ENCODE measurements at places on chromosomes 6 and 20.

- DNase-seq = no peak
These were observed 87.8 kb downstream of the SLC16A10 start for GRCh38 chr6:111175109-111175508.

GRCh38 chr6:161481786-161482516 is 208.1 kb upstream of the AGPAT4 start:
- DNase-seq = no peak

DNA sequence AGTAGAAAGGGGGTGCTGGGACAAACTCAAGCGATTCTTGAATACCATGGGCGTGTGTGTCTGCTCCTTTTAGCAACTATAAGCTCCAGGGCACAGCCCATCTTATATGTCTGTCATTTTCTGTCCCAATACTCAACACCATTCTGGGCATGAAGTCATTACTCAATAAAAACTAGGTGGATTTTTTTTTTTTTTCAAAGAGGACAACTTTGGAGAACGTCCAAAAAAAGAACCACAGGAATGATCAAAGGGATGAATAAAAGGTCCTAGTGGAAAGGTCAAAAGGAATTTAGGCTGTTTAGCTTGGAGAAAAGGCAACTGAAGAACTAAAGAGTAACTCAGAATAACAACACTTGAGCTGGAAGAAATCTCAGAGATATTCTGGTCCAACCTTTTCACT is 24.4 kb downstream of the UQCC1 start:
- DNase-seq = no peak

GRCh38 chr6:126063512-126064146 is 77.3 kb downstream of the TRMT11 start:
- no peak for DNase-seq

DNA sequence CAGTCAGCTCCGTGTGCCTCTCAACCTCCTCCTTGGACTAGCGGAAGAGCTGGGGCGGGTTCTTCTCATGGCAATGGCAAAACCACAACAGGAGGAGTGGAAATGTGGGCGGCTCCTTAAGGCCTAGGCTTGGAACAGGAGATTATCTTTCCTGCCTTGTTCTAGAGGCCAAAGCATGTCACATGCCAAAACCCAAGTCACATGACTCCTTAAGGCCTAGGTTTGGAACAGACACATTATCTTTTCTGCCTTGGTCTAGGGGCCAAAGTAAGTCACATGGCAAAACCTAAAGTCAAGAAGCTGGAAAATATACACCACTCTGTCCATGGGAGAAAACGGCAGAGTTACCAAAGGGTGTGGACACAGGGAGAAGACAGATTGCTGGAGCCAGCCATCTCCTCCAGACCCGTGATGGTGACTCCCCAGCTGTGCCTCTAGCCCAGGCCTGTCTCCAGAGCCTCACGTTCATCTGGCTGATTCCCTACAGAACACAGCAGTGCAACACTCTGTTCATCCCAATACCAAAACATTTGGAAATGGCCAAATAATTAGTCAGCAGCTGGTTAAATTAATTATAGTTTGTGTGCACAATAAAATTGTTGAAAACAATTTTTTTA is 34.2 kb downstream of the ANKRD60 start:
- DNase-seq = no peak

DNA sequence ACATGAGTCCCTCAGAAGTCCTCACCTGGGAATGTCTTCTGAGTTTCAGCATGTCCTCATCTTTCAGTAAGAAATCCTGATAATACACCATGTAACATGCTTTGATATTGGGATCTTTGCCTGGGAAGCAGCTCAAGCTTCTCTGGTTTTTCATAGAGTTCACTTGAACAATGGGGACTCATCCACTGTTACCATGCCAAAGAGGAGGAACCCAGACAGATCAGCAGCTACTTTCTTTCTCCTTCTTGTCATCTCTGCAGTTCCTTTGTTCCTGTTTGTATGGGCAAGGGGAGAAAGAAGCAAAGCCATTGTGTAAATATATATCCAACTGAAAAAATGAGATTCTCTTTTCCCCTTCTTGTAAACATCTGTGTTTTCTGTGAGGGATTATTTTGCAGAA is 450.6 kb upstream of the HS3ST5 start:
- no peak for DNase-seq

- DNase-seq = no peak
These were observed 16.5 kb upstream of the GPR6 start for GRCh38 chr6:109961611-109962041.

DNA sequence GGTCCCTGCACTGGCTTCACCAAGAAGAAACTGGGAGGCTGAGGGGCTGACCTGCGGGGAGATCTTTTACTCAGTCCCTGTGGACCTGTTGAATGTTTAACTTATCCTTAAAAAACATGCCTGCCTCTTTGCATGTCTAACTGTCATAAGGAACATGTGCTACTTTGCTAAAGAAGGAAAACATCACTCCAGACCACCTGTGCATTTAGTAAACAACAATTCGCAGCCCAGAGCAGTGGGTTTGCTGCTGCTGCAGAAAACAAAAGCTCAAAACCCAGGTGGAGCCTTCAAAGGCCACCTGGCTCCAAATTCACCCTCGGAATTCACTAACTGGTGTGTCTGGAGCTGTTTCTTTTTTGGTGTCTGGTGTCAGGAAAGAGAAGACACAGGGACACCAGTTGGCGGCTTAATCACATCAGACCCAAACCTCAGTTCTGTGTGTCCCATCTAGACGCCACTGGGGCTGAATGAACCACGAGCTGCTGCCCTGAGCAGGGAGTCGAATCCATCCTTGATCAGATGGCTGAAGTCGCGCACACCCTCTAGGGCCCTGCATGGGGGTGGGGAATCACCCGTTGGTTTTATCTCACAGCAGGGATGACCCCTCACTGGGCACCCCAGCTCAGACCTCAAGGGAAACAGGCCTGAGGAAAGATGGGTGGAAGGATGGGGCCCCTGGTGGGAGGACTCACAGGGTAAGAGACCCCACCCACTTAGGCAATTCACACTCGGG is 344.3 kb downstream of the PREX1 start:
- DNase-seq = no peak

- DNase-seq = no peak
These were observed 8.4 kb upstream of the GABRR2 start for GRCh38 chr6:89323511-89323971.

- DNase-seq = no peak
These were observed 118.4 kb upstream of the NXT1 start for GRCh38 chr20:23232219-23232581.

DNA sequence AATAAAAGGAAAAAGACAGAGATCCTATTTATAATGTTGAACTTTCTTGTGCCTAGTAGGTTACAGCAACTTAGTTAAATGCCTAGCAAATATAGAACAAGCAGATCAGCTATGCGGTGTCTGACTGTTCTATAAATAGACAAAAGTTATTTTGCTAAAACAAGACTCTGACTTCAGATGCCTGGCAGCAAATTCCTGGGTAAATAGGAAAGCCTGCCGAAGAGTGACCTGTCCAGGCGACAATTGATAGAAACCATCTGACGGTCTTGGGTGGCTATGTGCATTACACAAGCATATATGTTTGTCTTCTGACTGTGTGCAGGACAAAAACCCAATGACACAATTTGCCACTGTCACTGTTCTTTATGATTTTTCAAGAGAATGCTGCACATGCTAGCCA is 38.0 kb upstream of the PDE10A start:
- DNase-seq = no peak

DNA sequence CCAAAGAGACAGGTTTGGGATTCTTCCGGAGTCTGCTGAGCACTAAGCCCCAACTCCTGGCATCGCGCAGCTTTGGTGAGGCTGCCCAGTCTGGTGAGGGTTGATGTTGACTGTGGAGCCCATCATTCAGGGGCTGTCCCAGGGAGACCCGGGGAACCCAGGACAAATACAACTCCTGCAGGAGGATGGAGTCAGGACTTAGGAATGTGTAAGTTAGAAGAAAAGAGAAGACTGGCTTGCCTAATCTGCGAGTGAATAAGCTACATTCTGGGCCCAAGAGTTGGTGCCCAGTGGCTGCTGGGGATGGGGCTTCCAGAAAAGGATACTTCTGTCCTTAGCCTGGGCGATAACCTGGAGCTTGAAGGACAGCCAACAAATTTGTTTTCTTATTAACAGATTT is 47.9 kb downstream of the STK35 start:
- no peak for DNase-seq

DNA sequence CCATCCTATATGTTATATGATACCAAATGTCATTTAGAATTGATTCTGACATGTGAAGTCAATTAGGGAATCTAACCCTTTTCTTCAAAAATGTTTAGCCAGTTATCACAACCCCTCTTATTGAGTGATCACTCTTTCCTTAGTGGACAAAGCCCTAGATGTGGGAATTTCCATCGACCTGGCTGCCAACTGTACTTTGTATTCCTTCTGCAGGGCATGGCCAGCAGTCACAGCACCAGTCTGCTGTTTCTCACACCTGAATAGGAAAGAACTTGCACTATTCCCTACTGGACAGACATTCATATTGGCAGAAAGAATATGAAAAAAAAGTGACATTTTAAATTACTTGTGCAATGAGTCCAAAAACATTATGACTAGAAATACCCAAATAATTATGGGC is 271.0 kb downstream of the PACRG start:
- DNase-seq = no peak

- DNase-seq = no peak
These were observed 93.6 kb downstream of the EPHA7 start for GRCh38 chr6:93325761-93326160.

GRCh38 chr6:39428152-39428551 is 105.7 kb upstream of the KCNK16 start:
- no peak for DNase-seq

- DNase-seq = no peak
These were observed 168.2 kb downstream of the DST start for GRCh38 chr6:56474532-56474931.

DNA sequence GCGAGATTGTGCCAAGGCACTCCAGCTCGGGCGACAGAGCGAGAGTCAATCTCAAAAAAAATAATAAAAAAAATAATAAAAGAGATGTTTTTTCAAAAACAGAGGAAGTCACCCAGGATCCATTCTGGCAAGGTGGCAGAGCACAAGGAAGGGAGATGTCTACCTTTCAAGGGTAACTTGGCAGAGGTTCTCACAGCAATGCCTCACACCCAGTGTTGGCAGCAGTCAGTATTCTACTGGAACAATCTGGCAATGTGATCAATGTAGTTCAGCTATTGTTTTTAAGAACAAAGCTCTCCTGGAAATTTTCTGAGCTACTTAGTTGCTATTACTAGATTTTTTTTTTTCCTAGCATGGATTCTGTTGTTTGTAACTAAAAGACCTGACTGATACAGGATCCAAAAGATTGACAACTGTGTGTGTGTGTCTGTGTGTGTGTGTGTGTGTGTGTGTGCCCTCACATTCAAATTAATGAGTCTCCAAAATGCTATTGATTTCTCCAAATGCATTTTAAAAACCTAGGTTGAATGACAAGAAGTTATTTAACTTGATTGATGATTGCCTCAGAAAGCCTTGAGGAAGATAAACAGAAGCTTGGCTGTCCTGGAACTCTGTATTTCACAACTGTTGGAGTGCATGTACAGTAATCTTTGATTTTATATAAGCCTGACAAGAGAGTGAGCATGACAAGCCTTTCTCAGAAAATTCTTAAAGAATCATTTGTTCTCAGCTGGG is 114.1 kb upstream of the RREB1 start:
- no peak for DNase-seq

GRCh38 chr20:3156811-3157619 is 2.6 kb downstream of the FASTKD5 start:
- DNase-seq = no peak

DNA sequence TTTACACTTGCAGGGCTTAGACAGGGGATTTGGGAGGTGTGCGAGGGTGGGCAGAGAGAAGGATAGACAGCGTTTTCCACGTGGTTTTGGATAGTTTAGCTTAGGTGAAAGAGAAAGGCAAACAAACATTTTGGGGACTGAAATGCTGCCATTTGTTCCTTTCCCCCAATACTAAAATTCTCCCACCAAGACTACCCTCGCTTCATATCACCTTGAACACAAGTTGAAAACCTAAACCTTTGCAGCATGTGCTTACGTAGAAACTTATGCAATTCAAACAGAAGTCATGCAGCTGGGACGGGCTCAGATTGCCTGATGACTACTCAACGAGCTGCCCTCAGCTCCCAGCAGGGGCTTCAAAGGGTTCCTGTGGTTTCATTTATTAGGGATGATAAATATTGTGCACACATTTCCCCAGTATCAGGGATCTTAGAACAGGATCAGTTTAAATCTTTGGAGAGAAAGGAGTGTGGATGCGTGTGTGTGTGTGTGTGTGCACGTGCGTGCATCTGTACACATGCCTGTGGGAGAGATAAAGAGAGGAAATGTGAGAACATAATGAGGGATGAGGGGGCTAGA is 77.3 kb downstream of the SLC22A23 start:
- no peak for DNase-seq

DNA sequence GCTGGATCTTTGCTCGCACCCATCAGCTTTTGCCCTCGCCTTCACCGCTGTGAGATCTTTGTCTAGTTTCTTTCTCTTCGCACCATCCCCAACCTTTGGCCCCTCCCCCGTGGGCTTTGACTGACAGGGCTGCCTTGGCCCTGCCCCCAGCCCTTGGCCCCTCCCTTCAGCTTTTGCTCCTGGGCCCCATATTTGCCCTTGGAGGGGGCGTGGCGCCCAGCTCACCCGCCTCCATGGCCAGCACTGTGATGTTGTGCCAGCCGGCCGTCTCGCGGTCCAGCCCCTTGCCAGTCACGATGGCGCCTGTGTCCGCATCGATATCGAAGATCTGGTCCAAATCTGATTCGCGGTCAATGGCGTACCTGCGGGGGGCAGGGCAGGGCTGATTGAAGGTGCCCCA is 81.1 kb downstream of the CD40 start:
- no peak for DNase-seq

DNA sequence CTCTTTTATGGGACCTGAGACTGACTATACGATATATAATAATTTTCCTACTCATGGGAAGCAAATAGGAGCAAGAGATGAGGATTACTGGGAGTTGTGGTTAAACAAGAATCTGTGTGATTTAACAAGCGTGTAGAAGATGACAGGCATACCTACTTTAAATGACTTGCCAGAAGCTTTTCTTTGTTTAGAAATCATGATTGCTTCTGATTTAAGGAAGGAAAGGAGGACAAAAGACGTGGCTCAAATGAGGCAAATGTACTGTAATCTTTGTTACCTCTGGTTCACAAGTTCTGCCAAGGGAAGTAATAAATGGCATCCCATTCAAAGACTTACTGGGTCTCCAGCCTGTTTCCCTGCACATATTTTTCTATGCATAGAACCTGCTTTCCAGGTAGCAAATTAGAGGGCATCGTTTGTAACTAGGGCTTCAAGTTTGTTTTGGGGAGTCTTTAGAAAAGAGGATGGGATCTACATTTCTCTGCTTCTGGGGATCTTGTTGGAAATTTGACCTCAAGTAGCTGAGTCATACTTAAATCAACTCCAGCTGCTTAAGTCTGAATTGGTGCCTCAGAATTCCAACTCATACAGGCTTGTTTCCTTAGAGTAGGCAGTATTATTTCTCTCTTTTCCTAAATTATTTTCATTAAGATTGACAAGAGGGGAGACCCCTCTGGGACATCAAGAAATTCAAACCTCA is 2.9 kb upstream of the TRMT11 start:
- DNase-seq = no peak

GRCh38 chr6:169342710-169343109 is 89.1 kb upstream of the THBS2 start:
- no peak for DNase-seq

DNA sequence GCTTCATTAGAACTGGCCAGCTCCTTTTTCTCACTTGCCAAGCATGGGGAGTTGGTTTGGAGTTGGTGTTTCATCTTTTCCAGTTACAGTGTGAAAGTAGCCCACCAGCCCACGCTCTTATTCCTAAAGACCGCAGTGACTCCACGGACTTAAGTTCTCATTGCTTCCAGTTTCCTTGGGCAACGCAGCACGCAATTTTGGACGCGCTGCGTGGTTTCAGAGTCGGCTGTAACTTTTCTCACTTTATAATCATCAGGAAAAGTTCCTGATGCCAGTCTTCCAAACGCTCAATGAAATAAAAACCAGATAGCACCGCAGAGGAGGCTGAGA is 381 bp upstream of the PEX7 start:
- no peak for DNase-seq

Data from stimulated activated CD4-positive, alpha-beta T cell treated with anti-CD3 and anti-CD28 coated beads, Interleukin-1b, Interleukin-23, amount 100 ng/mL, for 1 hour (primary cell).